SK-MEL-5 (cell line): ENCODE measurements at places on chromosomes 6 and 20. TPM values are rescaled to one million over a fixed set of nuclear protein-coding genes. Genes with fewer than 3 reads are reported as not detected.

Gene F13A1
- 0.03 TPM in 1 of 2 replicates, not detected in the other for total RNA-seq

Gene SLC12A5
- 0.74 and 1.5 TPM in 2 replicates for total RNA-seq

Gene RIPPLY2
- total RNA-seq, result 3.8 and 4.5 TPM in 2 replicates

Gene BNIP5
- not detected in 2 replicates for total RNA-seq

Gene SLC26A8
- total RNA-seq, result not detected in 2 replicates

Gene IMPG1
- not detected in 2 replicates for total RNA-seq

Gene ATXN1
- total RNA-seq, result 13.4 and 17.2 TPM in 2 replicates

Gene GABRR2
- total RNA-seq, result not detected in 2 replicates

Gene IL17F
- not detected in 2 replicates for total RNA-seq

Gene SLC22A23
- total RNA-seq, result 6.2 and 8.0 TPM in 2 replicates

Gene MUC22
- not detected in 2 replicates for total RNA-seq

Gene CTAGE9
- total RNA-seq, result not detected in 2 replicates

Gene HAO1
- total RNA-seq, result not detected in 2 replicates

Gene ANKEF1
- total RNA-seq, result 1.4 and 2.8 TPM in 2 replicates

Gene ADAM33
- not detected in 2 replicates for total RNA-seq

Gene PACSIN1
- not detected in 2 replicates for total RNA-seq

Gene RNF182
- 21.2 and 26.6 TPM in 2 replicates for total RNA-seq

Gene RCAN2
- total RNA-seq, result 0.11 TPM in 1 of 2 replicates, not detected in the other

DNA sequence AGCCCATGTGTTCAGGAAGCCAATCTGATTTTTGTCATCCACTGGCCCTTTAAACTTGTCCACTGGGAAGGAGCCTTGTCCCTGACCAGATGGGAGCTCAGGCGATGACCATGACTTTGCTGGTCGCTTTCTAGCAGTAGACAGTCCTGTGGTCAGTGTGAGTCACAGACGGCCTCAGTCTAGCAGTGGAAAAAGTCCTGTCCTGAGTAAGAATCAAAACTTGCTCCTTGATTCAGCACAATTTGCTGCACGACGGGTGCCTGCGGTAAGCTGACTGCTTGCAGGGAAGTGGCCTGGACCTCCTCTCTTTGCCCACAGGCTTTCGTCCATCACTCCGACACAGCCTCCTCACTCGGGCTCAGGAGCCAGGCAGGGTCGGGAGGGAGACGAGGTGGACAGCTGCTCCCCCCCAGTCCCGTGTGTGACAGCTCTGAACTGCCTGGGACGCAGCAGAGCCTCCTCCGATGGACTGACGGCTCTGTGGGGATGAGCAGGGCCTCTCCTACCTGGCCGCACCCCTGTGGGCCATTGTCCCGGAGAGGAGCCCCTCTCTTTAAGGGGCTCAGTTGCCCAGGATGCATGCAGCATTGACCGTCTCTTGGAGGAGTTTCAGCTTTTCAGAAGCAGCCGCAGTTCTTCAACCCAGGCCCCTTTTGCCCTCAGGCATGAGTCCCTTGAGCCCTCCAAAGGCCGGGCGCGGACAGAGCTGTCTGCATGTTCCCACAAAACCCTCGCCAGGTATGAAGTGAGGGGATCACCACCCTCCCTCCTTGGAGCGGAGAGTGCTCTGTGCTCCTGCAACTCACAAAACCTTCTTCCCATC lies 209.2 kb downstream of the ANKRD60 start:
- no peak for DNase-seq

DNA sequence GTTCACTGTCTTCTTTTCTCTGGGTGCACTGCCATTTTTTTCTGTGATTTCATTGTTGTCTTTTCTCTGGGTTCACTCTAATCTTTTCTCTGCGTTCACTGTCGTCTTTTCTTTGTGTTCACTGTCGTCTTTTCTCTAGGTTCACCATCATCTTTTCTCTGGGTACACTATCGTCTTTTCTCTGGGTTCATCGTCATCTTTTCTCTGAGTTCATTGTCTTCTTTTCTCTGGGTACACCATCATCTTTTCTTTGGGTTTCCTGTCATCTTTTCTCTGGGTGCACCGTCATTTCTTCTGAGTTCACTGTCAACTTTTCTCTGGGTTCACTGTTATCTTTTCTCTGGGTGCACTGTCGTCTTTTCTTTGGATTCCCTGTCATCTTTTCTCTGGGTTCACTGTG lies 137.6 kb upstream of the MAP3K4 start:
- DNase-seq, result no peak

DNA sequence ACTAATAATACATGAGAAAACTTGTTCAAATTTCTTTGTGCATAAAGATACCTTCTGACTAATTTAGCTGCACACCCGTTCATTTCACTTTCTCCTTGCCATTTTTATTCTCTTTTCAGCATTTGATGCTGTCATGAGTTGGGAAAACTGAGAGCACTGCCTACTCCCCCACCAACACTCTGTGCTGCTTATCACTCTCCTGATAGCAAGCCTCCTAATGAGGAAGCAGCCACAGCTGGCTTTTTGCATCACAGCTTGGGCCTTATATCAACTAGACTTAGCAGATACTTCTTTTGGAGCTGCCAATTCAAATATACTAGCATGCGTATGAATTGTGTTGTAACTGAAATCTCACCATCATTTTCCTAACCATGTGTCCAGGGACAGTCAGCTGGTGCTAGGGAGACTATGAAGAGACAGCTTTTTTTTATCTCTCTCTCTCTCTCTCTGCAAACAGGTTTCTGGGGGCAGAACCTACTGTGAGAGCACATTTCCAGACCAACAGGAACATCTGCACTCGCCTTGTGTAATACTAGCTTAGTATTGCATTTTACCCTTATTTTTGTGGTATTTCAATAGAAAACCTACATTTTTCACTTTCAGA lies 699.0 kb downstream of the KHDRBS2 start:
- no peak for DNase-seq

DNA sequence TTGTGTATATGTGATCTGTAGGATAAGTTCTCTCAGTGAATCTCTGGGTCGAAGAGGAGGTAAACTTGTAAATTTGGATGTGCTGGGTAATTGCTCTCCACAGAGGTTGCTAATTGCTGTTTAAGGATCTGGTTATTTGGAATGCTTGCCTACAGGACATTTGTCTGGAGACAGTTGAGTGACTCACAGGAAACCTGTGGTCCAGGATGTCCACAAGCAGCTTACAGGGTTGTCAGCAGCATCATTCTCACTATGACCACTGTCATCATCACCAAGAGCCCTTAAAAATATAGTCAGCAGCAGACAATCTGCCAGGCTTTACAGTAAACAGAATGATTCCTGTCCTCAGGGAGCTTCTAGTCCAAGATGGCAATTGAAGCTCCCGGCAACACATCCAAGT lies 31.2 kb upstream of the KCNK5 start:
- no peak for DNase-seq

DNA sequence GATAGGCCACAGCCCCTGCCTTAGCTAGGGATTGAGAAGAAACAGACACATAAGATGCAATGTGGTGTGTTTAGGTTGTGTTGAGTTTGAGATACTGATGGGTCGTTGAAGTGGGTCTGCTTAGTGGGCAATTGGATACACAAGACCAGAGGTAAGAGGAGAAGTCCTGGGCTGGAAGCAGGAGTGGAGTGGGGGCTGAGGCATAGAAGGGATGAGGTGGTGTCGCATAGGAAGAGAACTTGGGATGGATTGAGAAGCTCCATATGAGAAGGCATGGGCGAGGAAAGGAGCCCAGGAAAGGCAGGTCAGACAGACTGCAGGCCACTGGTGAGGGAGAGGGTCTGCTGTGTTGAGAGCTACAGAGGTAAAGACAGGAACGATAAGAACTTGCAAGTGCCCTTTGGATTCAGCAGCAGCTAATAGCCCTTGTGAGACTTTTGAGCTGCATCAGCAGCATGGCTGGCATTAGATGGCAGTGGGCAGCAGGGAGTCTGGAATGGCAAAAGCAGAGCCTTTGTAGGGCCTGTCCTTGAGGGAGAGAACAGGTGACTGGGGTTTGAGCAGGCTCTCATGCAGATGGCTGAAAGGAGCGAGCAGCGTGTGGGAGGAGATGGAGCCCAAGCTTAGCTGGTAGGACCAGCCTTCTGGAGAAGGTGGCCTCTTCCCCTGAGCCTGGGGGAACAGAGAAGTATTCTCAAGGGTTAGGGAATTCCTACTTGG lies 33.2 kb downstream of the PLCG1 start:
- no peak for DNase-seq

DNA sequence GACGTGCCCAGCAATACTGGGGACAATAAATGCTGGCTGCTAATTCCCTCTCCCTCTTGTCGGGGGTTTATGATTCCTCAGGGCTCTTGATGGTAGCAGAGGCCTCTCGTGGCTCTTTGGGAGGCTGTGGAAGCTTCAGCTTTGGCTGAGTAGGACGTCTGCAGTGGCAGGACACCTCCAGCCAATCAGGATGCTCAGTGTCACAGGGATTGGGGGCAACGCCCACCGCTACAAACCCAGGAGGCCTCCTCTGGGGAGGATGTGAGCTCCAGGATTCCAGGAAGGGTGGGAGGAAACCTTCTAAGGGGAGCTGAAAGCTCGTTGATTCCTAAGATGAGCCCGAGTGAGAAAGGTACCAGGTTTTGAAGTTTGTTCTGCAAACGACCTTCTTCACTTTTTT lies 19.4 kb downstream of the RSPO4 start:
- DNase-seq, result no peak

DNA sequence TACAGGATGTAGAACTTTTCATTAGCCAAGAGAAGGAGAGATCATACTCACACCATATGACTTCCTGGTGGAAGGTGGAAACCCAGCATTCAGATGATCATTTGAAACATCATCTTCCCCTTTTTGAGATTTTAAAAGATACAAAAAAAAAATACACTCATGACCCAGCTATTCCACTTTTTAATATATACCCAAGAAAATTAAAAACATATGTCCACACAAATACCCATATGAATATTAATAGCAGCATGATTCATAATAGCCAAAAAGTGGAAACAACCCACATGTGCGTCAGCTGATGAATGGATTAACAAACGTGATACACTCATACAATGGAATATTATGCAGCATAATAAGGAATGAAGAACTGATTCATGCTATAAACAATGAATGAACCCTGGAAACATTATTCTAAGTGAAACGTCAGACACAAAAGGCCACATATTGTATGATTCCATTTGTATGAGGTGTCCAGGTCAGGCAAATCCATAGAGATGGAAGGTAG lies 130.0 kb upstream of the SGK1 start:
- peak; percentile 97 for DNase-seq

DNA sequence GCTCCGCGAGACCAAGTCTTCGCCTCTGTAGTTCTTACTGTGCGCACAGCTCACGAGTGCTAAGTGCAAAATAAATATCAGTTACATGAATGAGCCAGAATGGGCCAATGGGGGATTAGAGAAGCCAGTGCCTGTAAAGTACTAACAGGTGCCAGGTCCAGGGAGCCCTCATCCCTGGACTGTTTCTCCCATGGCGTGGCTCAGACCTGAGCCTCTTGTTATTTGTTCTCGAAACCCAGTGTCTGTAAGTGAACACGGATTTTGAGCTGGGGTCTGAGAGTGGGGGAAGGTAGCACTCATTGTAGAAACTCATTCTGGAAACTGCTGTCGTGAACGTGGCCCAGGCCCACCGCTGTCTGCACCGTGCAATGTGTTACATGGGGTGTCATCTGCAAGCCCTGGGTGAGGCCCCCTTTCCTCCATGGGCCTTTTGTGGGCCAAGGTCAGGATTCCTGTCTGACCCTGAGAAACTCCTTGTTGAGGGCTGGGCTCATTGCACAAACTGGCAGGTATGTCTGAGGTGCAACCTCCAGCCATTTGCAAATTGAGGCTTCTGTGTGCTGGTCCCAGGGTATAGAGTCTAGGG lies 154.7 kb downstream of the SYCP2 start:
- DNase-seq, result no peak

GRCh38 chr6:81962198-81962597 lies 209.7 kb upstream of the TENT5A start:
- no peak for DNase-seq

DNA sequence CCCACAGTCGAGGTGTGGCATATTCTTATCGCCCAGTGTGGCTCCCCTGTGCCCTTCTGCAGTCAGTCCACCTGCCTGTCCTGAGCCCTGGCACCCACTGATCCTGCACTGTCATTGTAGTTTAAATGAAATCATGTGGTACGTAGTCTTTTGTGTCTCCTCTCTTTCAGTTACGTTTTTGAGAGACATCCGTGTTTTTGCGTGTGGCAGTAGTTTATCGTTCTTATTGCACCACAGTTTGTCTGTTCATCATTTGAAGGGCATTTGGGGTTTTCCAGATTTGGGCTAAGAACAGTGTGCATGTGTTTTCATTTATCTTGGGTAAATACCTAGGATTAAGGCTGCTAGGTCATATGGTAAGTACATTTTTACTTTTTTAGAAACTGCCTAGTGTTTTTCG lies 49.3 kb downstream of the SPATA2 start:
- DNase-seq, result no peak

DNA sequence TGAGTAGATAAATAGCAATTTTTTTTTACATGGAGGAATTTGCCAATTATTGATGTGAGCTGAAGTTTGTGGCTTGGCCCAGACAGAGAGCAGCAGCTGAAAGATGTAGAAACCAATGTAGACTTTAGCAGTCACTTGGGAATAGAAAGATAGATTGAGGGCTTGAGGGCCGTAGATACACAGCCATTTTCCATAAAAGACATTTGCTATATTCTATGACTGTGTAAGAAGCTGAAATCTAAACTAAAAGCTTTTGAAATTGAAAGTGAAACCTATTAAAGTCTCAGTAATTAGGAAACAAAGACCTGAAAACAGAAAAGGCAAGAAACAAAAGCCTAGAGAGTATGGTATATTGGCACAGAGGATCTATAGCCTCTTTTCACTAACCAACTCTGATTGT lies 332.7 kb downstream of the CENPW start:
- DNase-seq, result no peak

DNA sequence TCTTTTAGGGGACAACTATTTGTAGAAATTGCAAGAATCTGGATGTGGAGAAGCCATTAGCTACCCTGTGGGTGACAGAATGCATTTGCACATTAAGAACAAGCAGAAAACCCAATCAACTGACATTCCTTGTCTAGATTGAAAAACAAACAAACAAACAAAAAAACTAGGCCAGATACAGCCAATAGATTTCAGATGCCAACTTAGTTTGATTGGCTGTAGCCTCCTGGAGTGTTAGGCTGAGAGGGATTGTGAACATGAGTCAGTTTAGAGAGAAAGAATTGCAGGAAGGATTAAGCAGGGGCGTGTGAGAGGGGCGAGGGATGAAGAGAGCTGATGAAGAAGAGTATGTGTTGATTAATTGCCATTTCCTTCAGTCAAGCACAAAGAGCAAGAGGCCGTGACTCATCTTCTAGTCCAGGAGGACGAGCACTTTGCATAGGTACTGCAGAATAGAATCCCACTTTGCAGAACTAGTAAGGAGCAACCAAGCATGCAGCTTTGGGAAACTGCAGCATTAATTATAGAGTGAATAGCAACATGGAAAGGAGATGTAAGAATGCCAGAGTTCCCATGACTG lies 188.0 kb upstream of the RAB32 start:
- no peak for DNase-seq

- DNase-seq, result no peak
Measured at GRCh38 chr6:22056398-22056797, 240.4 kb downstream of the PRL start.

DNA sequence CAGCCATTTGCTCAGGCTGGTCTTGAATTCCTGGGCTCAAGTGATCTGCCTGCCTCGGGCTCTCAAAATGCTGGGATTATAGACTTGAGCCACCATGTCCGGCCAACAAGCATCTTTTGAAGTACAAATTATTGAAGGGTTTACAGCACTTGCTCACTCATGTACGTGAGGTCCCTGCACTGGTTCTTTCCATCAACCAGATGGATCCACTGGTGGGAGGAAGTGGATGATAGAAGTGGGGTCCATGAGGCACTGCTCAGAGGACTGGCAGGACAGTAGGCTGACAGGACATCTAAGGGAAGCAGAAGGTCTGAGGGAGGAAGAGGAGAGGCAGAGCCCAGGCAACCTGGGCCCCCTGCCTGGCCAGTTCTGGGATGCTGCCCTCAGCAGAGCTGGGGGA lies 109.2 kb upstream of the NXT1 start:
- no peak for DNase-seq
